Tibial nerve (tissue), 4 donors: ENCODE measurements at places on chromosomes 4 and X. TPM values are rescaled to one million over a fixed set of nuclear protein-coding genes. Genes with fewer than 3 reads are reported as not detected.
A peak's percentile ranks its signal among the peaks of the same experiment; 100 is the strongest.

GRCh38 chrX:30781711-30782444, 107.2 kb downstream of the TAB3 start:
- no peaks in the 10 kb centered on the region for H3K36me3 ChIP-seq
- H3K27ac ChIP-seq = no peak overlapping the region
- H3K27me3 ChIP-seq = no peaks in the 10 kb centered on the region

DNA sequence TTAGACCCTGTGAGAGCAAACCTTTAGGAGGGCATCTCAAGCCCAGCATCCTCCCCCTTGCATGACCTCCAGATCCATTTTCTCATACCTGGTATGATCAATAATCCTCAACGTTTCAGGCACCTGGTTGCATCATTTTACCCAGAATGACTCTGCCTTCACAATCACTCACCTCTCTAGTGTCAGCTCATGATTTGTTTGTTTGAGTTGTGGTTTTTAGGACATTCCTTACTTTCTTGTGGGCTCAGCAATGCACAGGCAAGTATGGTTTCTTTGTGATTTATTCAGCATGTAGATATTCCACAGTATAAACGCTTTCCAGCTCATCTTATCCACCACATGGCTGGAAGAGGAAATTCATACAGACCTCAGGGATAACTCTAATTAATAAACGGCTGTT, 93.6 kb upstream of the CPEB2 start:
- DNase-seq = no peak
- H3K4me3 ChIP-seq = no peak overlapping the region

DNA sequence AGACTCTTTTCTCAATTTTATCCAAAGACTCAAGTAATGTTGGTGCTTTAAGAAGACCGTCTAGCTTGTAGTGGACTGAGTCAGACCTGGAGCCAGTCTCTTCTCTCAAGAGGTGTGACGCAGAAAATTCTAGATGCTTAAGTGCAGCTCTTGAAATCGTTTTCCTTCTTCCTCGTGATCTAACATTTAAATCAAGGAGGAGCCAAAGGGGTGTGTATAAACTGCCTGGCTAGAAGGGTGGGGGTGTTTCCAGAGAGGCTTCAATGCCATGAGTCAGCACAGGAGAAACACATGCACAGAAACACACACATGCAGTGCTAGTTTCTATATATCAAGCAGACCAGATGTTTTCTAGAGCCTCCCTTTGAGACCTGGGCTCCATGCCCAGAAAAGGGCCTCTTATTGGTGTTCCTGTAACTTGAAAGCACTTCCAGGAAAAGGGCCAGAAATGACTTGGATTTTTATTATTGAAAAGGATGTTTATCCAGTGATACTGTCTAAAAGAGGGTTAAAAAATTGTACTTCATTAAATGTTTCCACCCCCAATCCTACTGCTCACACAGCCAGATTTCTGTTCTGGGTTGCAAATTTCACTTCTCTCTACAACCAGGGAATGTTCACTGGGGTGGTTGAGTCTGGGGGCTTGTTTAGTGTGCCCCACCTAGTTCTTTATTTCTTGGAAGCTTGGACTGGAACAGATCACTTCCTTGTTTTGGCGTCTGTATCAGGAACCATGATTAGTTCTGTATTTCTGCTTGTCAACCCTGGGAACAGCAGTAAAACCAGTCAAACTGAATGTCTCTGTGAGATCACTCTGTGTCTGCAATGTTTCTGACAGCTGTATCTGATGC, at the start of gene CLIC2:
CLIC2 (minus strand) TSS at position 129 of the 851 bp plus-strand sequence. CDS start 187 bp downstream, outside the sequence.
- H3K4me3 ChIP-seq = peak within 1 kb of the TSS; percentile 15
- no peaks in the 10 kb centered on the region for H3K36me3 ChIP-seq
- DNase-seq = peak; percentile 12
- no peaks in the 10 kb centered on the region for H3K4me1 ChIP-seq

GRCh38 chr4:2846172-2846571, 2.5 kb downstream of the ADD1 start:
- DNase-seq = no peak
- H3K36me3 ChIP-seq = no peaks in the 10 kb centered on the region
- H3K4me3 ChIP-seq = no peak overlapping the region
- peaks cover 52% of the 10 kb centered on the region for H3K4me1 ChIP-seq

GRCh38 chr4:23966725-23967124, 76.9 kb upstream of the PPARGC1A start:
- no peaks in the 10 kb centered on the region for H3K4me1 ChIP-seq
- DNase-seq = no peak
- no peak overlapping the region for H3K4me3 ChIP-seq
- H3K27me3 ChIP-seq = no peaks in the 10 kb centered on the region

RBM47 gene
- 22.8 TPM for total RNA-seq

GRCh38 chr4:71184195-71184781, 154.5 kb upstream of the SLC4A4 start:
- no peak for DNase-seq
- peaks cover 4% of the 10 kb centered on the region for H3K27me3 ChIP-seq
- H3K36me3 ChIP-seq = no peaks in the 10 kb centered on the region
- H3K27ac ChIP-seq = no peak overlapping the region

DNA sequence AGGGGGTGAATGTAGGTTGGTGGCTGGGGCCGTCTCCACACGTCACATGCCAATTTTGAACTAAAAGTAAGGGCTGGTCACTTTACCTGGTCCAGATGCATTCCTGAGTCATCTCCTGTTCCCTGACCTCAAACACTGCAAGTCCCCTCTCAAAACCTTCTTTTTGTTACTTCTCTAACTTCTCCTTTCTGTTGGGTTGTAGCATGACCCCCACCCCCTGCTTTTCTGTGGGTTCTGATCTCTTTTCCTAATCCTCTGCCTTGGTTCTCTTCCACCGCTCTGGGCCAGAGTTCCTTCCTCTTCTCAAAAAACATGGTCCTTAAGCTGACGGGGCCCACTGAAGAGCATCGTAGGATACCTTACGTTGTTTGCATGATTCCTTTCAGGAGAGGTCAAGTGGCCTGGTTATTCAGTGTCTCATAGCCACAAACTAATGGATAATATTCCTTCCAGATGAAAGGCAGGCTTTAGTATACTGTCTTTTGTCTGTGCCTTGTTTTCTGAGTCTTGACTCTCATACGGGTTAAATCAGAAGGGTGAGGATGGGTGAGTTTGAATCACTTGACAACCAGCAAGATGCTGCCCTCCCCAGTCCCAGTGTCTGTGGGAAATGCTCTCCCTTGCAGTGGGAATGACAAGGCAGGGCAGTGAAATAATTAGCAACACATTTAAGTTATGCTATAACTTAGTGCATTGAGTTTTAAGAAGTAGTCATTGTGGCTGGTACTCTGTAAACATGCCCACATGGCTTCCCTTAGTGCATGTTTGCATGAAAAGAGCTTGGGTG, 15.1 kb downstream of the SMS start:
- H3K27ac ChIP-seq = no peak overlapping the region
- H3K4me1 ChIP-seq = no peaks in the 10 kb centered on the region
- DNase-seq = no peak
- H3K4me3 ChIP-seq = no peak overlapping the region
- H3K27me3 ChIP-seq = no peaks in the 10 kb centered on the region

GRCh38 chrX:24480400-24480865, 15.3 kb downstream of the PDK3 start:
- no peak overlapping the region for H3K4me3 ChIP-seq
- H3K4me1 ChIP-seq = no peaks in the 10 kb centered on the region
- no peaks in the 10 kb centered on the region for H3K27me3 ChIP-seq
- no peaks in the 10 kb centered on the region for H3K36me3 ChIP-seq
- H3K27ac ChIP-seq = peak overlapping the region; percentile 47
- DNase-seq = no peak

FGB gene
- total RNA-seq = not detected

GRCh38 chr4:15779306-15779705, 1.2 kb downstream of the CD38 start:
- H3K27me3 ChIP-seq = no peaks in the 10 kb centered on the region
- peak overlapping the region; percentile 71 for H3K4me3 ChIP-seq
- peak; percentile 72 for DNase-seq
- H3K27ac ChIP-seq = peak overlapping the region; percentile 72
- peaks cover 3% of the 10 kb centered on the region for H3K4me1 ChIP-seq
- H3K36me3 ChIP-seq = no peaks in the 10 kb centered on the region

RAP2C gene
- total RNA-seq = 16.2 TPM

- H3K27ac ChIP-seq = no peak overlapping the region
- H3K36me3 ChIP-seq = no peaks in the 10 kb centered on the region
- no peaks in the 10 kb centered on the region for H3K27me3 ChIP-seq
- DNase-seq = no peak
Measured at GRCh38 chrX:65600106-65600505, 65.5 kb upstream of the LAS1L start.

GRCh38 chr4:25346913-25347312, 30.1 kb upstream of the ANAPC4 start:
- no peaks in the 10 kb centered on the region for H3K27me3 ChIP-seq
- H3K4me1 ChIP-seq = no peaks in the 10 kb centered on the region
- peaks cover 21% of the 10 kb centered on the region for H3K36me3 ChIP-seq
- no peak overlapping the region for H3K4me3 ChIP-seq
- H3K27ac ChIP-seq = no peak overlapping the region

AVPR2 gene
- total RNA-seq = 5.7 TPM

GRCh38 chr4:165208221-165208652, 876 bp downstream of the KLHL2 start:
- no peak for DNase-seq
- H3K36me3 ChIP-seq = no peaks in the 10 kb centered on the region
- no peaks in the 10 kb centered on the region for H3K27me3 ChIP-seq
- no peaks in the 10 kb centered on the region for H3K4me1 ChIP-seq
- H3K27ac ChIP-seq = peak overlapping the region; percentile 85

DNA sequence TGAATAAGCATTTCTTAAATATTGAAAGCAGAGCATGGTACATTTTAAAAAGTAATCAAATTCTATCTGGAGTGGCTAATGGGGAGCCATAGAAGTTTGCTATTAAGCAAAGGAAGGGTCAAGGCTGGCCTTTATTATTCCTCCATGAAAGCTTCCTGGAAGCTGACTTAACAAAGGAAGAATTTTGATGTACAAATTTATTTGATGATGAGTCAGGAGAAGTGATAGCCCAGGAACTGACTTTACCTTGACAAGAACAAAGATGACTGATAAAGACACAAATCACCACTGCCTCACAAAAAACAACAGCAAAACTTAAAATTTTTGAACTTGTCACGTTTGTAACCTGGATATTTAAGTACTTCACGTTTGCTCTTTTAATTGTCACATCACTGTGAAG, 872.1 kb downstream of the PCDH7 start:
- no peaks in the 10 kb centered on the region for H3K27me3 ChIP-seq
- H3K4me1 ChIP-seq = no peaks in the 10 kb centered on the region
- DNase-seq = no peak
- H3K27ac ChIP-seq = no peak overlapping the region
- no peak overlapping the region for H3K4me3 ChIP-seq

DNA sequence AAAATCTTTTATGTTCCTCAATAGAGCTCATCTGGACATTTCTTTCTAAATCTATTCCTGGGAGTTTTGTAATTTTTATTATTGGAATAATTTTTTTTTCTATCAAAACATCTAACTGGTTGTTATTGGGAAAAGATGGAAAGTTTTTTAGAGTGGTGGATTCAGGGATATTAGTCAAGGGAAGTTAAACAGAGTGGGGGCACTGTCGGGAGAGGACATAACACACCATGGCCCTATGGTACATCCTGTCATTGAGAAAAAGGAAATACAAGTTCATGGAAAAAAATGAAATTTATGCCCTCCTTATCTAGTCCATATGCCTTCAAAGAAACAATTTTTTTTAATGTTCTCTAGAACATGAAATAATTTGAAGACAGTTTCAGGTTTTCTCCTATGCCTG, 96.3 kb upstream of the TSPAN5 start:
- H3K4me1 ChIP-seq = no peaks in the 10 kb centered on the region
- H3K27ac ChIP-seq = no peak overlapping the region
- no peaks in the 10 kb centered on the region for H3K27me3 ChIP-seq
- DNase-seq = no peak
- H3K36me3 ChIP-seq = no peaks in the 10 kb centered on the region
- no peak overlapping the region for H3K4me3 ChIP-seq

DNA sequence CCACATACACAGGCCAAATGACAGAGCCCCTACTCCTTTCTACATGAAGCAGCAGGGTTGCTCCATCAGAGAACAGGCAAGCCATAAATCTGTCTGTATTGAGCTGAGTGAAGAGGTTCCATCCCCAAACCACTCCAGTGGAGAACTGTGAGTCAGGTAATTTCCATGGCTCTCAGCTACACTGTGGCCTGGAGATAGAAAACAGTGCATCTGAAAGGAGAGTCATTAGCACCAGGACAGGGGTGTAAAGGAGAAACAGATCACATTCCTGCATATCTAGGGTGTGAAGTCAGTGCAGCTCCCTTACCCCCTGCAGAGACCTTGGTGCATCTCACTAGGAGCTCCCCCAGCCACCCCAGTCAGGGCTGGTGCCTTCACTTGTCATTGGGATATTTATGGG, 314.7 kb downstream of the CHIC1 start:
- no peak overlapping the region for H3K4me3 ChIP-seq
- H3K27me3 ChIP-seq = no peaks in the 10 kb centered on the region
- no peaks in the 10 kb centered on the region for H3K4me1 ChIP-seq
- no peak overlapping the region for H3K27ac ChIP-seq
- no peaks in the 10 kb centered on the region for H3K36me3 ChIP-seq

- no peaks in the 10 kb centered on the region for H3K4me1 ChIP-seq
- H3K4me3 ChIP-seq = no peak overlapping the region
- no peak overlapping the region for H3K27ac ChIP-seq
- no peak for DNase-seq
Measured at GRCh38 chr4:162011089-162011488, 152.7 kb downstream of the FSTL5 start.

GRCh38 chr4:123232439-123232838, 164.2 kb upstream of the SPRY1 start:
- H3K4me3 ChIP-seq = no peak overlapping the region
- no peaks in the 10 kb centered on the region for H3K4me1 ChIP-seq
- no peaks in the 10 kb centered on the region for H3K27me3 ChIP-seq
- H3K36me3 ChIP-seq = no peaks in the 10 kb centered on the region
- peak overlapping the region; percentile 45 for H3K27ac ChIP-seq
- DNase-seq = no peak

TLR3 gene
- 7.1 TPM for total RNA-seq

DNA sequence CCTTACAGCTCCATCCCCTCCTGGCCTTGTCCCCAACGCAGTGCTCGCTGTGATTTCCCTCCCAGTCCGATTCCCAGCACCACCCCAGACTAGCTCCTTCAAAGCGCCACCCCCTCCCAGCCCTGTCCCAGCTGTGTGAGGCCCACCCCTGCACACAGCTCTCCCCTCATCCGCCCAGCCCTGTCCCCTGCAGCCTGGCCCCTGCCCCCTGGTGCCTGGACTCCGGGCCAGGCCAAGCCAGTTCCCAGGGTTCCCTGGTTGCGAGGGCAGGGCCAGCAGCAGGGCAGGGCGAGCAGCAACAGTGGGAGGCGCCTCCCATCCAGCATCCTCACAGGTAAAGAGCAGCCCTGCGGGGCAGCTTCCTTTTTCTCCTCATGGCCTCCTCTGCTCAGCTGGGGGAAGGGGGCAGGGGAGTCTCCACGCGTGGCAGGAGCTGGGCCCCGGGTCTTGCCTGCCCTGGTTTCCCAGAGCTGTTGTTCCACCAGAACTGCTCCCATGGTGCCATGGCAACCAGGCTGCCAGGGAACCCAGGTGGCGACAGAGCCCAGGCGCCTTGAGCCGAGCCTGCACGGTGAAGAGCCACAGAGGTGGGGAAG, 24.8 kb downstream of the IQSEC2 start:
- H3K27me3 ChIP-seq = peaks cover 7% of the 10 kb centered on the region
- no peak overlapping the region for H3K4me3 ChIP-seq
- no peak for DNase-seq
- no peaks in the 10 kb centered on the region for H3K36me3 ChIP-seq
- no peaks in the 10 kb centered on the region for H3K4me1 ChIP-seq

SNCA gene
- total RNA-seq = 73.7 TPM

PDE5A gene
- 32.6 TPM for total RNA-seq

GRCh38 chr4:68342134-68342533, 7.8 kb downstream of the YTHDC1 start:
- no peaks in the 10 kb centered on the region for H3K27me3 ChIP-seq
- no peaks in the 10 kb centered on the region for H3K4me1 ChIP-seq
- no peak overlapping the region for H3K4me3 ChIP-seq

KIT gene
- total RNA-seq = 18.6 TPM
